ENCODE measurements at places on chromosomes 3 and 15.

DNA sequence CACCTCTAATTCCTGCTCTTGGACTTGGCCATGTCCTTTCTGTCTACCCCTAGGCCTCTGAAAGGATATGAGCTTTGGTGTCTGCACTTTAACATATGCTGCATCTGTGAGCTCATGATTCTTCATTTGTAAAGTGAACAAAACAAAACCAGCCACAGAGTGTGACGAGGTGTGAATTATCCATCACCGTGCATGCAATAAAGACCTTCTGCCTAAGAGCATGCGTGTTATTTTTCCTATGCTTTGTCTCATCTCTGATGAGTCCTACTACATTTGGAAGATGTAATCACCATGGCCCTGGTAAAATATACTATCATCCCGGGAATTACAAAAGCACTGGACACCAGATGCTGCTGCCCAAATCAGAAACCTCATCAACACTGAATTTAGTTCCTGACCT is 103.5 kb upstream of the KCNAB1 start:
- no peak for DNase-seq

GRCh38 chr15:36601952-36602351 is 22.5 kb downstream of the CDIN1 start:
- DNase-seq = no peak

DNA sequence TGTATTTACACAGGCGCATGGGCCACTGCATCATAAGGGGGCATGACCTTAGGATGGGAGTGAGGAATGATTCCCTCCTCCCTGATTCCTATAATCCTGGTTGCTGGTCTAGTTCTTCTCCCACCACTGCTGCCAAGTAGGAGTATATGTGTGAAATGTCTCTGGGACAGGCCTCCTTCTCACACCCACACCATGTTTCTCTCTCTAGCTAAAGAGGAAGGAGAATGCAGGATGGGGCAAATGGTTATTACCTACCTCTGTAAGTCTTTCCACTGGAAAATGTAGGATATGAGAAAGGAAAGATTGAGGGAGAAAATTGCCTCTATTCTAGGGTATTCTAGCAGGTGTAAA is 159.2 kb downstream of the THSD4 start:
- DNase-seq = no peak

DNA sequence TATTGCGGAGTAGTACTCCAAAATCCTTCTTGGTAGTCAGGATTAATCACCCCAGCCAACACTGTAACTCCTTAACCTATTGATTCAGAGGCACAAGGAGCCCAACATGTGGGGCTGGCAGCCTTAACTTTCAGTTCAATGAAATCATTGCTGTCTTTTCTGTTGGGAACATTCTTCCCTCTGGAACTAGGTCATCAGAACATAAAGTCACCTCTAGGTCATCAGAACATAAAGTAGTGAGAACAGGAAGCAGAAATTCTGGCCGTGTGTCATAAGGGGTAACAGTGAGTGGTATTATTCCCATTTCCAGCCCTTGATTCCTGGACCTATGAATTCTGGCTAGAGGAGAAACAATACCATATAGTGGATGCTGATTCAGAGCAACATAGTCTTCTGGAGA is 71.5 kb upstream of the TNIK start:
- DNase-seq = no peak

DNA sequence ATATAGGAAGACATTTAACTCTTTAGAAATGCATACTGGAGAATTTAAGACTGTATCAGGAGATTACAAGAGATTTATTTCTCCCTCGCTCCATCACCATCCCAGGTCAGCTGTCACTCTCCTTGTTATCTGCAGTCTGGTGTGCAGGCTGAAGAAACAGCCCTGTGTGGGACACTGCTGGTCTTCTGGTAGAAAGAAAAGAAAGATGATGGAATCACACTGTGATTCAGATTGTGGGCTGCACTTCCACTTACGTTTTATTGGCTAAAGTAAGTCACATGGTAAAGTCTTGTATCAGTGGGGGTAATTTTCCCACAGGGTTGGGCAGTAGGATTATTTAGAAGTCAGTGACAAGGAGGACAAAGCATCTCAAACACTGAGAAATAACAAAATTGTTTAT is 18.1 kb upstream of the ATP1B3 start:
- DNase-seq = no peak

GRCh38 chr3:43256714-43257461 is 29.5 kb upstream of the SNRK start:
- no peak for DNase-seq

DNA sequence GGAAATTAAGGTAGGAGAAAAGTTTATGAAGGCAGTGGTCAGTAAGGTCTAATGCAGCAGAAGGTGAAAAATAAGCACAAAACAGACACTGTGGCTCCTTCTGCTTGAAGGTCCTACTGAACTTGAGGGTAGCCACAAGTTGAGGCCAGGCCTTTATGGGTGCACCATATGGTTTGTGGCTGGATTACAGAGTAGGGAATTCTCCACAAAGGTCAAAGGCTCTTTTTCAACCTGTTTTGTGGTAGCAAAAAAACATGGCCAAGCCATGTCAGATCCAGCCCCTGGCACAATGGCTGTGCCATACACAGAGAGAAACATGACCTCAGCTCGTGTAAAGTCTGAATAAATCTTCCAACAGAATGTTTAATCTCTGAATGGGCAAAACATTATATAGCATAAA is 214.0 kb downstream of the SATB1 start:
- no peak for DNase-seq

DNA sequence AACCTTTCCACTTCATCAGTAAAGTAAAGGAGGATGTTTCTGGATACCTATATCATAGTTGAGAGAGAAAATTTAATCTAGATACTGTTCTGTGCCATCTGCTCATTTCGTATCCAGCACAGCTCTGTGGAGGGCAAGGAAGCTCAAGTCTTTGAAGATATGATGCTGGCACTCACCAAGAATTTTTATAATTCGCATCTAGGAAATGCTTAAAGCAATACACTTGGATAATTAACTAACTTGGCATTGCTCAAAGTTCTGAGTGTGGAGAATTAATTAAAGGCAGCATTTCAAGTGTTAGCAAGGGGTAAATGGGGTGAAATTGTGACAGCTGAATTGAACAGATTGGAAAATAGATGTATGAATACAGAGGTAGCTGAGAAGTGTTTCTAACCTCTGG is 213.2 kb downstream of the KCNMB2 start:
- no peak for DNase-seq

DNA sequence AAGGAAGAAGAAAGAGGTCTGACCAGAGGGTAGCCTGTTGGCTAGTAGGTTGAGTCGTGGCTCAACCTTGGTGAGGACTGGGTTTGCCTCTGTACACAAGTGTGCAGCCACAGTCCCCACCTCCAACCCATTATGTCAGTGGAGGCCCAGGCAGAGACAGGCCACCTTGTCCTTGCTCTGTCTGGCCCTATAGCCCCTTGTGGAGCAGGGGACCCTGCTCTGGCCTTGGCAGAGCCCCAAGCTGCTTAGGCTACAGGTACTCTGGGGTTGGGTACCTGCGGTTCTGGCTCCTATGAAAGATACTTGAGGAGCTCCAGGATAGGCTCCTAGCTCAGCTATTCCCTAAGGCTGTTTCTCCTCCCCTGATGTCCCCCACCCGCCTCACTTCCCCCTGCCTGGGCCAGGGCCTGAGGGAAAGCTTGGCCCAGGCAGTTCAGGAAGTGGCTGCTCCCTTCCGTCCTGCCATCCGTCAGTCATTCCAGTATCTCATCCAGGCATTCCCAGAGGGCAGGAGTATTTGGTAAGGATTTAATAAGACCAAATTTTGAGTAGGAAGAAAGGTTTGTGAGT is 44.0 kb downstream of the FGD5 start:
- no peak for DNase-seq

DNA sequence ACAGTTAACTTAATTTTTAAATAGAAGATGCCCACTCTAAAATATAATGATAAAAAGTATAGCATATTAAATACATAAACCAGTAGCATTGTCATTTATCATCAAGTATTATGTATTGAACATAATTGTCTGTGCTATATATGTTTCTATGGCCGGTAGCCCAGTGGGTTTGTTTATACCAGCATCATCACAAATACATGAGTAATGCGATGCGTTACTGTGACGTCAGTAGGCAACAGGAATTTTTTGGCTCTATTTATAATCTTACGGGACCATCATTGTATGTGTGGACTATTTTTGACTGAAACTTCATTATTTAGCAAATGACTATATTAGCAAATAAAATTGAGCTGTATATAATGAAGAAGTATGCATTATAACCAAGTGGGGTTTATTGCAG is 82.1 kb downstream of the FLNB start:
- no peak for DNase-seq

- DNase-seq = no peak
These were observed 21.6 kb downstream of the RPL22L1 start for GRCh38 chr3:170848292-170848917.

- no peak for DNase-seq
These were observed 102.5 kb upstream of the MME start for GRCh38 chr3:154977666-154978065.

DNA sequence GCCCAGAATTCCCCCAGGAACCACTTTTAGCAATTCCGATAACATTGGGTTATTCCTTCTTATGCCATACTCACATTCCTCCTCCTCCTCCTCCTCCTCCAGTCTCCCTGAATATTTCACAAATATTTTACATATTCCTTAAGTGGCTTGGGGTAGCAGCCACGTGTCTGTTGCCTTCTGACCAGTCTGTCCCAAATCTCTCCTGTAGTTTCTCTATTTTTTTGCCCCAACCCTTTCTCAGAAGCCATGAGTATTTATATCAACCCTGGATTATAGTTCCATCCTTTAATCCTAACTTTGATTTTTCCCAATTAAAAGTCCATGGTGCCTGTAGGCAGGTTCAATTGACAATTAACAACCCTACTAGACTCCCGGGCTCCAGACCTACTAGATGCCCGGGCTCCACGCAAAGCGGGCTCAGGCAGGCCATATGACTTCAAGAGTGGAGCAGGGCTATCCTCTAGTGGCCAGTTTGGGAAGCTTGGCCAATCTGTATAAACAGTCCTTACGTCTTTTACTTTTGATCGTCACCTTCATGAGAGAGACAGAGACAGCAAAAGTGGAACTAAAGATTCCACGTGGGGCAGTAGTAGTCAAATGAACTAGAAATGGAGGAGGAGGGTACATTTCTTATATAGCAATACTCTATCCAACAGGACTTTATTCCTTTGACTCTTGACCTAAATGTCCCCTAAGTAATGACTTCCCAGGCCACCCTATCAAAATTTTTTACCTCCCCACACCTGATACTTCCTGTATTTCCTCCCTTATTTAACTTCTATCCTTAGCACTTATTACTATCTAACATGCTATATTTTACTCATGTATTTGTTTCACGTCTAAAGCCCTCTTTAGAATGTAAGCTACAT is 69.7 kb downstream of the USF3 start:
- DNase-seq = peak; percentile 21

DNA sequence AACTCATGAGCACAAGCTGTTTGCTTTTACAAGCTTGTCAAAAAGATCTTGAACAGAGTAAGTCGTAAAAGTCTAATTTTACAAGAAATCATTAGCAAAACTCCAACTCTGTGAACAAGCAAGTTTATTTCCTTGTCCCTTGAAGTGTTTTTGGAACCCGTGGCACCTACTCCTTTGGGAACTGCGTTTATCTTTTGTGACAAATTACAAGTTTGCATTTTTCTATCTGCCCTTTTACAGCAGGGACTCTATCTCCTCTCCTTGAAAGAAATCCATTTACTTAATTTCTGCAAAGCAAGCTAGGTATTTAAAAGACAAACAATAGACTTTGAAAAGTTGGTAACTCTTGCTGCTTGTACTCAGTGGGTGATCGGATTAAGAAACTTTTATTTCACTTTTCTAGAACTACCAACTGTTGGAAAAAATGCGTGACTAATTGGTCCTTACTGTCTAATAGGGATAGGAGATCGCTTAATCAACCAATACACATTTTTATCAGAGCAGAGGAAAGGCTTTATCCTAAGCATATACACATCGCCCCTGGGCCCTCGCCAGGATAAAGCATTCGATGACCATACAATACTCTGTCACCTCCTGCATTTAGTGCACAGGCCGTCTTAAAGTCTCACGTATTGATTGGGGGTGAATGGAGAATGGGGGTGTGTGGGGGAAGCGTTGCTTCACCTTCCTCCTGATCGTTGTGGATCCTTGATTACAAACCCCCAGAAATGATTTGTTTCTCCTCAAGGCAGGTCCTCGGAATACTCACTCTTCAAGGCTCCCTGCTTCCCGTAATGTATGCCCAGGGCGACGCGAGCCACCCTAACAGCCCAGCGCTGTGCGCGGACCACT is 1.7 kb downstream of the PRTG start:
- DNase-seq = no peak

GRCh38 chr3:170387950-170388349 is 30.4 kb downstream of the SKIL start:
- DNase-seq = no peak

GRCh38 chr3:189790658-189791057 is 159.5 kb downstream of the TP63 start:
- DNase-seq = peak; percentile 44

DNA sequence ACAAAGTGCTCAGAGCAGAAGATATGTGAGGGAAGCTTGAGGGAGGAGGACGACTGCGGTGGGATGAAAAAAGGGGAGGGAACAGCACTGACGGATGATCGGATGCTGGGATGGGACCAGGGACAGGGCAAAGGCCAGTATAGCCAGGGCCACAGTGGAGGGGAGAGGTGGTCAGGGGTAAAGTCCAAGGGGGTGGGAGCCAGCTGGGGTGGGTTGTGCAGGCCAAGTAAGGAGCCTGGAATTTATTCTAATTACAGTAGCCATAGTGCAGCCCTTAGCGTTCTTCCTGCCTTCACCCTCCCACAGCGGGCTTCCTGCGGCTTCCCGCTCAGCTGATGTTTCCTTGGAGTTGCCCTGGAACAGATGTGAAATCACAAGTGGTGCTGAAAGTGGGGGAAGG is 7.6 kb upstream of the APEH start:
- no peak for DNase-seq

DNA sequence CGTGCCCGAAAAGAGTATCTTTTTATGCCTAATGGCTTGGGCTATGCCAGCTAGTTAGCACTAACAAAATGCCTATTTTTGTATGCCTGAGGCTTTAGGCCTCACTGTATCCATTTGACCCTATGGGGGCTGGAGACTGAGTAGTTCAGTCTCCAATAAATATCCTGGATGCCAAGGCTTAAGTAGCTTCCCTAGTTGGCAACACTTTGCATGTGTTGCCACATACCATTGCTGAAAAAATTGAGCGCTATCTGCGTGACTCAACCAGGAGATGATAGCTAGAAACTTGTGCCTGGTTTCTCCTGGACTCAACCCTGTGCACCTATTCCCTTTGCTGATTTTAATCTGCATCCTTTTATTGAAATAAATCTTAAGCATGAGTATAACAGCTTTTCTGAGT is 58.4 kb upstream of the ATP2C1 start:
- no peak for DNase-seq
